Activated CD4-positive, alpha-beta T cell treated with anti-CD3 and anti-CD28 coated beads, Interleukin-2, amount 10 ng/mL, durations not matched to agents 7 days and 5 days (primary cell): ENCODE measurements at places on chromosomes 5 and 9. TPM values are rescaled to one million over a fixed set of nuclear protein-coding genes. Genes with fewer than 3 reads are reported as not detected.

- DNase-seq, result no peak
Measured at GRCh38 chr5:136232316-136232715, 39.4 kb upstream of the SMIM32 start.

DNA sequence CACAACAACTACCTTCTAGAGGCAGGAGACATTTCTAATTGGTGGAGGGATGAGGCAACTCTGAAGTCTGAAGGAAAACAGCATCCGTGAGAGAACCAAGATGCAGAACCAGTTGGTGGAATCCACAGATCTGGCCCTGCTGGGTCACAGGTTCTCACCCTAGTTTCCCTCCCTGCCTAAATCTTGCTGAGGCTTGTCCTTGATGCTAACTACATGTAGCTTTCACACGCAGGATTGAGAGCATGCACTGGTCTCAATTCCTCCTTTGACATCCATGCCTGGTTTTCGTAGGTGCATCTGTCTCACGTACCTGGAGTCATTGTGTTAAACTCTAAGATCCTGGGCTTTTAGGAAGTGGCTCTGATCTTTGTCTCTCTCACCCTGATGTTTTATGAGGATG is 9.7 kb upstream of the F2RL1 start:
- no peak for DNase-seq

DNA sequence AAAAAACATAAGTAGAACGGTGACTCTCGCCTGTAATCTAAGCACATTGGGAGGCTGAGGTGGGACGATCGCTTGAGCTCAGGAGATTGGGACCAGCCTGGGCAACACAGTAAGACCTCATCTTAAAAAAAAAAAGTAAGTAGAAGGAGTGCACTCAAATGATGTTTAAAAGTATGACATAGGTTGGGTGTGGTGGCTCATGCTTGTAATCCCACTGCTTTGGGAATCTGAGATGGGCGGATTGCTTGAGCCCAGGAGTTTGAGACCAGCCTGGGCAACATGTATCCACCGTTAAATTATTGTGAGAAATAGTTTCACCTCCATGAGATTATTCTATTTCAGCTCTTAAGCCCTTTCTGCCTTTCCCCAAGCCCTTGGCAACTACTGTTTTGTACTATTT is 11.2 kb downstream of the DENND4C start:
- no peak for DNase-seq

DNA sequence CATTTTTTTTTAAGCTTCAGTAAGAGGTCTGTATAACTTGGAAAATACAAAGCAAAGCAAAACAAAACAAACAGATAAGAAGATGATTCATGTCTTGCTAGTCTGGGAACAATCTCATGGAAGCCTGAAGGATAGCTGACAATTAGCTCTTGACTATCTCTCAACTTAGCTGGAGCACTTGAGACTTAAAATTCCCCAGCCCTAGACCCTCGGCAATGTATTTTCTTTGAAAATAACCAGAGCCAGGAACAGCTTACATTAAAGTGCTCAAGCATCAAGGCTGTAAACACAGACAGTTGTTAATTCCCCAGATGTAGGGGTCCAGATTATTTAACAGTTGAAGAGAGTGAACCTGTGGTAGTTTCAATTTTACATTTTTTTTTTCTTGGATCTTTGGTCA is 82.9 kb downstream of the TMEM252 start:
- no peak for DNase-seq

DNA sequence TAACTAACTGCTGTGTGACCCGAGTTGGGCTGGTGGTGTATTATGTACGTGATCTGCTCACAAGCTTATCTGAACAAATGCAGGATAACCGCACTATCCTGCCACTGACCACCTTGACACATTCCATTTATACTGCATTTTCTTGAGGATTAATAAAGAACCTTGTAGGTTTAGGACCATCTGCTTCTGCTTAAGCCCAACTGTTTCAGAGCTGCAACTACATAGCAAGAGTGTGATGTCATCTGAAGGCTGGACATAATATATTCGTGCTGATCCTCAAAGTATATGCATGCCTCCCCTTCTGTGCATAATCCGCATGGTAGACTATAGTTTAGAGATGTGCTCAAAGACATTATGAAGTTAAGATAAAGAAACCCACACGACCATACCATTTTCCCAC is 435.9 kb downstream of the BNC2 start:
- no peak for DNase-seq

DNA sequence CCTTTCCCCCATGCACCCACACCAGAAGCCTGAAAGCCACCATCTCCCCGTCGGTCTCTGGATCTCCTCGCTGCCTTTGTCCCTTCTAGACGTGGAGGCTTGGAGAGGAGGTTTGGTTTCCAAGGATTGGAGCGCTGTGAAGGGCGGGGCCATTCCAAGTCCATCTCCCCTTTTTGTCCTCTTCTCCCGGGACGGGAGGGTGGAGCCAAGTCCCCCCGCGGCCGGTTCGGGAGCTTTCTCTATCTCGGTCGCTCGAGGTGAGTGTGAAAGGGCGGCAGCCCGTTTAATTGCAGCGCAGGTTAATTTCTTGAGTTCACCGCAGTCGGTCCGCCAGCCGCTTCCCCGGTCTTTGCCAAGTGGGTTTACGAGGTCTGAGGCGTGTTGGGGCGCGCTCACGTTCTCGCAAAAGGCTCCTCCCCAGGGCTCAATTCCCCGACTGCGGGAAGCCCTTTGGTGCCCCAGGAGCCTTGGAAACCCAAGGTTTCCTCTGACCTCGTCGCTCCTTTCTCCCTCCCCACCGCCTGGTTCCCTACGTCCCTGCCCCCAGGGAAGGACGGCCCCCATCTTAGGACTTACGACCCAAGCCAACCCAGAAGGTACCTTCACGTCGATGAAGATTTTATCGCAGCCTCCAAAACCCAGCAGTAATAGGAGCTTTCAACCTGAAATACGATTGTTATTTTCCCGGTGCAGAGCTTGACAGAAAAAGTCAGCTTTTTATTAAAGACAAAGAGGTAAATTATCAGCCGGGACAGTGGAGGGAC is 2.8 kb upstream of the ZNF462 start:
- no peak for DNase-seq

DNA sequence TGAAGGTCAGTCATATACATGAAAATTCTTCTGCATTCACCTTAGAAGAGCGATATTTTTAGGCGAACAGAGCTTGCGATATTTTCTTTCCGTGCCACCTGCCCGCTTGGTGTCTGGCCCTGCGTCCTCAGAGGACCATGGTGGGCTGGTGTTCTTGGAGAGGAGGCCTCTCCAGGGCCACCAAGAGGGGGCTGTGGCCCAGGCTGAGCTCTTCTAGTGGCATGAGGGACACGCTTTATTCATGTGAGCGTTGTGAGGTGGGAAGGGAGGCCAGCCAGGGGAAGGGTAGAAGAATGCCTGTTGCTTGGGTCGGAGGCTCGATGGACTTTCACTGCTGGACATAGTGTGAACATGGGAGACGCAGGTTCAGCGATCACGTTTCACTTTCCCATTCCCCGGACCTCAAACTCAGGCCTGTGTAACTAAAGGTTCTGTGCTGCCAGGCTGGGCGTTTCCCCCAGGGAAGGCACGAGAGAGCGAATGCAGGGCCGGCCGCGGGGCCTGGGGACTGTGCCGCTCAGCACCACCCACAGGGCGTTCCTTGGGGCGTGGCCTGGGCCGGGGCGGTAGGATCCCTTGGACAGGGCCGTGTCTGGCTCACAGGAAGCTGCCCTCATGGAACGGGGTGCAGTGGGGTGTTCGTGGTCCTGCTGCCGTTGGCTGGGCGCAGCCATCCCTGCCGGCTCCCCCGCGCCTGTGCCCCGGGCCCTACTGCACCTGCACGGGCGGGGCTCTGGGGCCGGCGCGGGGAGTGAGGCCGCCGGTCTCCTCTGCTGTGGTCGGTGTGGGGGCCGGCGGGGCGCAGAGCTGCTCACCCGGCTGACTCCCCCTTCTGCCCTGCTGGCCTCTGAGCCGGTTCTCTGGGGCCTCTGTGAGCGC is 40.7 kb upstream of the CLPTM1L start:
- DNase-seq, result peak; percentile 87

DNA sequence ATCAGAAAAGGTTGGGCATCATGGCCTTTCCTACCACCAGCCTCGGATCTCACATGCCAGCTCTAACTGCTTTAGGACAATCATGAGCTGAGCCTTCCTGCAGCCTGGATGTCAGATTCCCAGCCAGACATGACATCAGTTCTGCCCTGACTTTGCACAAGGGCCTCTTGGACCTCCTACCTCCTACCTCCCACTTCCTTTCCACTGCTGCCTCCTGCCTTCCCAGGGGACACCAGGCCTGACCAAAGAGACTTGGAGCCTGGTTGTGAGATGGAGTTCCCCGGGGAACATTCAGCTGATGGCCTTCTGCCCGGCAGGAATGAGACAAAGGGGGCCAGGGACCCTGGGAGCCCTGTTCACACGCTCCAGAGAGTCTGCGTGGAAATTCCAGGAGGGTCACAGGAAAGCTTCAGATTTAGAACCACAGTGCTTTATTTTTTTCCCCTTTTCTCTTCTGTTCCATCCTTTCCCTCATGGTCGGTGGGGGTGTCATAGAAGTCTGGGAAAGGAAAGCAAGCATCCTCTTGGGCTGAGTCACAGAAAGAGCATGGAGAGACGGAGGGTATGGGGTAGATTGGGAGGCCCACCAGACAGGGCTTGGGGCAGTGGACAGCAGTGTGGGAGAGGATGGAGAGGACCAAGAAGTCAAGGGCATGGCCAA is 35.4 kb upstream of the IL17B start:
- no peak for DNase-seq

DNA sequence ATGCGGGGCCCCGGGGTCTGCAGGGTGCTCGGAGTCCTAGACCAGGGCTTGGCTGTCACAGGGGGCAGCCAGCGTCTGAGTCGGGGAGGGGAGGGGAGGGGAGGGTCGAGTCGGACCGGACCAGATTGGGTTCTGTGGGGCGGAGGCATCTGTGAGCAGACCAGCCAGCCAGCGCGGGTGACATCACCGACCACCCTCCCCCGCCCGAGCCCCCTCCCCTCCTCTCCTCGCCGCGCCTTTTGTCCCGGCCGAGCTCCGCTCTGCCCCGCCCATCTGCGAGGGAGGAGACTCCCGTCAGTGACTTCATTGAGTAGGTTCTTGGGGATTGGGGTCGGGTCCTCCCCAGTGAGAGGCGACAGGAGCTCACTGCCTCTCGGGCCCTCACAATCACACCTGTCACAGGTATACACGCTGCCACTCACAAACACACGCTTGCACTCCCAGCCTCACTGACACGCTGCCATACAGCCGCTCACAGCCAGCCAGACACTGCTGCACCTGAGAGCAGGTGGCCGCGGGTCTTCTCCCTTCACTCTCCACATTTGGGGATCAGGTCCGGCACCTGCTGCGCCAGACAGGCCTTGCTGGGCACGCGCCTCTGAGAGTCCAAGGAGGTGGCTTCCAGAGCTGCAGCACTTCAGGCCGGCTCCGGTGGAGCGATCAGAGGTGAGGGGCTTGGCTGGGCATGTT is 546 bp downstream of the DNAJB5 start:
- peak; percentile 47 for DNase-seq

- DNase-seq, result no peak
Measured at GRCh38 chr9:127098916-127099553, 23.4 kb downstream of the ANGPTL2 start.

DNA sequence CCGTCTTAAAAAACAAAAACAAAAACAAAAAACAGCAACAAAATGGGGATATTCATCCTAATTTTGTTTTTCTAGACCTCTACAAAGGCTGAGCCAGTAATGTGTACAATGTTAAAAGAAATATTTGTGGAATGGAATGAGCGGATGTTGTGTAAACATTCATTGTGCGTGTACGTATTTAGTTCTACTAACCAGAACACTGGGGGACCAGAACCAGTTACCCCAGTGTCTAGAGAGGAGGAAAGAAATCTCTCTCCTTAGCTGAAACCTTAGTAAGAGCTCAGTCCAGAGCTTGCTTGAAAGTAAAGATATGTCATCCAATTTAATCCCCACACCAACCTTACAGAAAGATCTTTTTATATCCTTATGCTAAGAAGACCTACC is 106.7 kb upstream of the CPEB4 start:
- DNase-seq, result no peak

- no peak for DNase-seq
Measured at GRCh38 chr9:133788819-133789717, 50.9 kb upstream of the SARDH start.

- no peak for DNase-seq
Measured at GRCh38 chr5:131148835-131149234, 16.2 kb downstream of the HINT1 start.

DNA sequence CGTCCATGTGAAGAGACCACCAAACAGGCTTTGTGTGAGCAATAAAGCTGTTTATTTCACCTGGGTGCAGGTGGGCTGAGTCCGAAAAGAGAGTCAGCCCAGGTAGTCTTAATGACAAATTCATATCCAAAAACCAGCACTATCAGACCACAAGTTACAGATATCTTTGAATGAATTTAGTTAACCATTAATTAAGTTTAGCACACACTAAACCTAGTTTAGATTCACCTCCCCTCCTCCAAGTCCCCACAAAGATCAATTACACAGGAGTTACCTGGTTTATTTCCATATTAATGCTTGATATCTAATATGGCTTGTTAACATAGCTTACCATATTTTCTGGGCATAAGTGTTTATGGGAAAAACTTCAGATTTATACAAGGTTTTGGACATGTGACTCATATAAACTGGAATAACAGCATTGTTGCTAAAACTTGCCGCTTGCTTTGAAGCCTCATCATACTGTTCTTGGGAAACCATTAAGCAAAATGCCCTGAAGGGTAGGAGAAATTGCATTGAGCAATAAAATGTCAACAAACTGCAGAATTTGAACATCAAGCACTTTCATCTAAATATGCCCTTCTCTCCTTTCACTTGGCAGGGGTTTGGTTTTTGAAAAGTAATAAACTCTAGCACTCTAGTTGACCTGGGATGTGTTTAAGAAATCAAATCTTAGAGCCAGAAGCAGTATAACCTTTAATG is 166.9 kb downstream of the SNCAIP start:
- DNase-seq, result no peak

DNA sequence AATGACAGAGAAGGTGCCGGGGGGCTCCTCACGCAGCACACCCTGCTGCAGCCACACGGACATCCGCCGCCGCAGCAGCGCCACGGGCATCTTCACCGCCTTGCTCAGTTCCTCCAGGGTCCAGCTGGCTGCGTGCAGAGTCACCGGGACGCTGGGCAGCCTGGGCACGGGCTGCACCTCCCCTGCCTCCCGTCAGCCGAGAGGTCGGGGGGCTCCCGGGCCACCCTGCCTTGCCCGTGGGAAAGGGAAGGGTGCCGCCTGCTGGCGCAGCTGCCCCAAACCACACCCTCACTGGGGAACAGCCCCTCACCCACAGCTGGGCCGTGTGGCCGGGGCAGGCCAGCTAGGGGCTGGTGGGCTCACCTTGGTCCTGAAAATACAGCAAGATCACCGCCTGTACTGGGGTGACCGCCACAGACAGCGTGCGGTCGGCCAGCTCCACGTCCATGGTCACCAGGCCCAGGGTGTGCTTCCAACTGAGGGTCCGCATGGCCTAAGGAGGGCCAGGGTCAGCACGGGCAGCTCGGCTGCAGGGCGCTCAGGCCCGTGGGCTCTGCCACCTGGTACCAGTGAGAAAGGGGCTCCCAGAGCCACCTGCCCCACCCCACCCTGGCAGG is 3.6 kb upstream of the TMEM210 start:
- no peak for DNase-seq

Gene IL5
- 0.33 TPM for total RNA-seq

Gene TMEM232
- total RNA-seq, result 0.64 TPM

Gene CD180
- 0.17 TPM for total RNA-seq

Gene SHOC1
- not detected for total RNA-seq

Gene TICAM2
- total RNA-seq, result 1.1 TPM

Gene GPR150
- total RNA-seq, result 0.87 TPM

Gene FAM221B
- total RNA-seq, result not detected
